Activated CD4-positive, alpha-beta T cell treated with anti-CD3 and anti-CD28 coated beads, Interleukin-2, amount 50 U/mL, for 4 hours (primary cell): ENCODE measurements at places on chromosomes 7 and 10.

DNA sequence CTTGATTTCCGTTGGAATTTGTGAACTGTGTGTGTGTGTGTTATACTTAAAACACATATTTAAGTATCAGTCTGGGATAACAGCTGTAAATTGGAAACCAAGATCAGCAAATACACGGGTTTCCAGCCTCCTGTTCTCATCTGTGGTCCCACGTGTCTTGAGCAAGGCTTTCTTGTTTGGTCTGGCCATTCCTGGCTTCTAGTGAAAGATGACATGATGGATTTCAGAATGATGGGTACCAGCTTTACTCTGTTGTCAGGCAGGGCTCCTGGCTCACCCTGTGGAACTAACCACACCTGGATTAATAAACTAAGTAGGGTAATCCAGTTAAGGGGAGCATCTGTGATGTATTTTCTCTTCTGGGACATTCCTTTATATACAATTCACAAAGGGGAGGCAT is 346.2 kb upstream of the AOAH start:
- DNase-seq = no peak

- no peak for DNase-seq
These were observed 468.1 kb upstream of the NRP1 start for GRCh38 chr10:33802566-33802965.

DNA sequence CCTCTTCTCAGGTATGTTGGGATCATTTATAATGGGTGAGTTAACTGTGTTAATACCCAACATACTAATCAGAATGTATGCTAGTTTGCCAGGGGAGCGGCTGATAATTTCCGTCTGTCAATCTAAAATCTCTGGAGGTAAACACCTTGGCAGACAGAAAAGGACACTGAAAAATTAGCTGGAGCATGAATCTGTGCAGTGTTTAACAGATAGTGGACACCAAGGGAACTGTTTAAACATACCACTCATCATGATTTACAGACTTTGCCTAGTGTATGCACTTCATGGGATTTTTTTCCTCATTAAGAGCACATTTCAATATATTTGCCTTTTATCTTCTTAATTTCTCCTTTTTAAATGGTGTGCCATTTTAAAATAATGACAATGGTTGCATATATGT is 68.2 kb downstream of the SLC13A1 start:
- no peak for DNase-seq

DNA sequence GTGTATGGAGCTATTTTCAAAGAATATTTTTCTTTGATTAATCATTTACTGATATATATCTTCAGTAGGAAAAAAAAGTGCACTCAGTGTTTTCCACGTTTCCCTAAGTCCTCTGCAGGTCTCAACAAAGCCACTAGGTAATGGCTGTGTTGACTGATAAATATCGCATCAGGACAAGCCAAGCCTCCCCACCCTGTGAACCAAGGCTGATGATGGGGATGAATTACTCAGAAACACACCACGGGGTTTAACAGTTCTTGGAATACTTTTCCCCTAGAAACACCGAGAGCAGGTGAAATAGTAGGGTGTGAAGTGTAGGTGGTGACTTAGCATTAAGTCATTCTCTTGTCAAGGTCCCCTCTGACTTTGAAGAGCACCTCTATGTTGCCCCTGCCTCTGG is 423.5 kb upstream of the IGFBP3 start:
- no peak for DNase-seq

GRCh38 chr10:95445223-95445836 is 115.8 kb downstream of the SORBS1 start:
- no peak for DNase-seq

- no peak for DNase-seq
These were observed 94.0 kb upstream of the PCGF5 start for GRCh38 chr10:91126471-91126870.

DNA sequence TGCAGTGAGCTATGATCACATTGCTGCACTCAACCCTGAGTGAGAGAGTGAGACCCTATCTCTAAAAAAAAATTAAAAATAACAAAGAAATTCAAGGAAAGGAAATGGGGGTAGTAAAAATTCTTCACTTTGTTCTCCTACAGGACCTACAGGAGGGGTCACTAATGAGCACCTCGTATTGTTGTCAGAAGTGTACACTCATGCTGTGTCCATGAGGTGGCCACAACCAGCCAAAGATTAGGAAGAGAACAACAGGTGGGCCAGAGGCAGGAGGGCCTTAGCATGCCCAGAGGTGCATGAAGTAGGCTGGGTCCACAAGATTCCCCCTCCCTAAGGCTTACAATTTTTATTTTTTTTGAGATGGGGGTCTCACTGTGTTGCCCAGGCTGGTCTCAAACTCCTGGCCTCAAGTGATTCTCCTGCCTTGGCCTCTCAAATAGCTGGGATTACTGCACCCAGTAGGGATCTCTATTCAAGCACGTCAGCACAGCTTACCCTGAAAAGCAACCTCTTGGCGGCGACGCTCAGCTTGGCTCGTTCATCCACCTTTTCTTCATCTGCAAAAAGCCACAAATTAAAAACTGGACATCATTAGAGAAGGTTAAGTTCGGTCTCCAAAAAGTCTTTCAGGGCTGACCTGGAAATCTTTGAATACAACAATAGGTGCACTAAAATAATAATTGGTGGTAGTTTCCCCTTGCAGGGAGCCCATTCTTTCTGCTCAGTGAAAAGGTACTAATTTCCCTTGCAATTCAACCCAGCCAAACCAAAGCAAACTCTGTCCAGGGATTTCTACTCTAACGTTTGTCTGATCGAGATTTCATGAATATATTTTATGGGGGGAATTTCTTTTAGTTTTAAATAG is 104.4 kb downstream of the SVIL start:
- DNase-seq = no peak

DNA sequence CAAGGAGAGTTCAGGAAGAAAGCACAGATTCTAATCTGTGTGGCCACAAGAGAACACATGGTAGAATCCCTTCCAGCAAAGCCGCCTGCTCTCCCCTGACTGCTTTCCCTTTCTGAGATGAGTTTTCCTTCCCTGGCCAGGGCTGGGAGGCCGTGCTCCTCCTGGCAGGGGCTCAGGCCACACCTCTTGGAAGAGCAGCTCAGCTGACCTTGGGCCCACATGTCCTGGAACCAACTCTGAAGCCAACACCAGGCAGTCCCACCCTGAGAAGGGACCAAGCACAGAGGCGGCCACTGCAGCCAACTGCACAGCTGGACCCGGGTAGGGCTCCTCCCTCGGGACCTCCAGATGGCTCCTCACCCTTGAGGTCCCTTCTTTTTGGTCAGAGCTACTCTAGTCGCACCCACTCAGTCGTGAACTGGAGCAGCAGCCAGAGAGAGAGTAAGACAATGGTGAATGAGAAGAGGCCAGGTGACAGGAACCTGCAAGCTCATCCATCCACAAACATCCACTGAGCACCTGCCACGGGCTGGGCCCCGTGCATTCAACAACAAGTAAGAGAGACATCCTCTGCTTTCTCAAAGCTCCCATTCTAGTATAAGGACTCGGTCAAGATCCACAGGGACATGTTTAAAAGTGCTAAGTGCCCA is 40.3 kb downstream of the FAM53B start:
- DNase-seq = no peak

GRCh38 chr7:98312201-98312600 is 30.7 kb downstream of the BRI3 start:
- DNase-seq = no peak

DNA sequence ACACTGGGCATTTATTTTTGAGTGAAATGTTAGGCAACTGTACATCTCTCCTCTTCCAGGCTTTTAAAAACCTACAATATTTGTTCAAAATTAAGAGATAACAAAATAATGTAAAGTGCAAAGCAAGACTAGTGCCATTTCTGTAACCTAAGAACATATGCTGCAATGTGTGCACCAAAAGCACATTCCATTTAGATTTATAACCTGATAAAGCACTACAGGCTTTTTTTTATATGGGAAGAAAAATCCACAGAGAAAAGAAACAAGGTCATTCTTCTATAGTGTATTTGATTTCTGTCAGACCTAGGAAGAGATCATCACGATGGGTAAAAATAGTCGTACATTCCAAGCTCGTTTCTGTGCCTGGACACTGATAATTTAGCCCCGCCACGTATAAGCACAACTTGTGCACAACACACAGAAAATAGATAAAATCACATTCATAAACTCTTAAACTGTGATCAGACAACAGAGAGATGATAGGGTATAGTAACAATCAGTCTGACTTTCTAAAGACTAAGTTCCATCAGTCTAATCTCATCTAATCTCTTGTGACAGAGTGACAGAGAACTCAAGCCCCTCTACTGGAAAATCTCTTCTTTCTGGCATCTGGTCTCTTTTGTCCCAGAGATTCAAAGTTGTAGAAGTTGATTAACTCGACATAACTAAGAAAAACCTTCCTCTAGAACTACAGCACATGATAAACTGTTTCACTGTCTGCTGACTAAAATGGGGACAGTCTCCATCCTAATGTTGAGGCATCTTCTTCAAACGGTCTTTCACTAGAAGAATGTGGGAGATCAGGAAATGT is 6.7 kb downstream of the LAMB1 start:
- DNase-seq = no peak

- DNase-seq = no peak
These were observed 86.2 kb upstream of the ANLN start for GRCh38 chr7:36303202-36304098.

DNA sequence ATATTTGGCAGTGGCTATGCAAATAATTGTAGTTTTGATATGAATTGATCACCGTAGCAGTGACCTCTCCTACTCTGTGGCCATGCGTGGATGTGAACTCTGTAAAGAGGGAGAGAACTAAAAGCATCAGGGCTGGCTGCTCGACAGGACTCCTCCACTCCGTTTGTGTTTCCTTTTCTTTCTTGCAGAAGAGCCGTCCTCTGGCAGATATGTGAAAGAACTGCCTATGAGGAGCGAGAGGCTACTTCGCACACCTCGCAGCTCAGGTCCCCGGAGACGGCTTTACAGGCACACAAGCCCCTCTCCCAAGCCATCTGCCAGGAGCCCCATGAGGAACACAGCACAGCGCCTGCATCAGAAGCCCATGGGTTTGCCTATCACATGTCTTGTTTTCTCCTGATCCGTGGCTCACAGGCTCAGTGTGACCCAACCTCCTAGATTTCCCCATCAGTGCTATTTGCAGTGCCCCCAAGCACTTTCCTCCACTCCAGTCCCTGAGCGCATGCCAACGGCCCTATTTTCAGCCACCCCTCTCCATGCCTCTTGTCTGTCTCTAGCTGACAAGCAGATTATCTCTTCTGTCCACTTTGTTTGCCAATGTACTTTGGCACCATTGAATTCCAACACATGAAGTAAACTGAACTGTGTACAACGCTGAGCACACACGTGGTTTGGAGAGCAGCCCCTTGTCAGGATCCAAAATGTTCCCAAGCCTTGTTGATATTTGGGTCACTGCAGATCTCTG is 164.3 kb upstream of the AKR1E2 start:
- DNase-seq = no peak

- no peak for DNase-seq
These were observed 231.6 kb downstream of the TEX36 start for GRCh38 chr10:125451319-125451718.

DNA sequence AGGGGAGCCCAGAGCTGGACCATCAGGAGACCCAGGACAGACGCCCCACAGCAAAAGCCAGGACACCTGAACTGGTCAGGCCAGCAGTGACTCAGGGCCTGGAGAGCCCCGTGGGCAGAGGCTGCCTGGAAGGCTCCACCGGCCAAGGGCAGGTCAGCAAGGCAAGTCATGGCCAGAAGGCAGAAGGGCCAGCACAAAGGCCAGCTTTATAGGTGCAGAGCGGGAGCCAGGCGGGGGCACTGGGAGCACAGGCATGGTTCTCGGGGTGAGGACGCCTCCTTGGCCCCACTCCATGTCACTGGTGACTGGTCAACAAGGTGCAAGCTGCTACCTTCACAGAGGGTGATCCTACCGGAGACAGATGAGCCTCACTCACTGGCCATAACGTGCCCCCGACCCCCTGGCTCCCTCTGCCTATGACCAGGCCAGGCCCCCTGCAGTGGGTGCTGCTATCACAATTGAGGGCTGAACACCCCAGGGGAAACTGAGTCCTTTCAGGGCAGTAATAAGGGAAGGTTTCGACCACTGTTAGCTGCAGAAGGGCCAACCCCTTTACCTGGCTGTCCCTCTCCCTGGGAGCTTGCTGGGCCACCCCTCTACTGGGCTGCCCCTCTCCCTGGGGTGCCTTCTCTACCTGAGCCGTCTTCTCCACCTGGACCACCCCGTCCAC is 317.4 kb downstream of the PTPRN2 start:
- no peak for DNase-seq

- DNase-seq = no peak
These were observed 194.5 kb downstream of the EBF3 start for GRCh38 chr10:129769381-129770116.

DNA sequence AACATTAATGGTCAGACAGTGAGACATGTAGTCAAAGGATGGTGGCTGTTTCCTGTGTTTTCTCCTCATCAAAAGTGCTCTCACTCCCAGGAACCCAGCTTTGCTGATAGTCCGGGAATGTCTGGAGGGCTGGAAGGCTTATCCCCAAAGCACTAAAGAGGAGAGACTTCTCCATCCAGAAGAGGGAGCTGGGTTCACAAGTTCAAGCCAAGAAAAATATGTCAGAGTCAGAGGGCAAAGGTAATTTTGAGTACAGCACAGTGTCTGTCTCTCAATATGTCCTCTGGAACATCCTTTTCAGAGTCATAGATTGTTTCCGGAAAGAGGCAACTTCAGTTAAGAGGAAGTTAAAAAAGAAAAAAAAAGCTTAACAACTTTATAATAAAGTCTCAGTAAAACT is 281.5 kb upstream of the PHYHIPL start:
- no peak for DNase-seq

DNA sequence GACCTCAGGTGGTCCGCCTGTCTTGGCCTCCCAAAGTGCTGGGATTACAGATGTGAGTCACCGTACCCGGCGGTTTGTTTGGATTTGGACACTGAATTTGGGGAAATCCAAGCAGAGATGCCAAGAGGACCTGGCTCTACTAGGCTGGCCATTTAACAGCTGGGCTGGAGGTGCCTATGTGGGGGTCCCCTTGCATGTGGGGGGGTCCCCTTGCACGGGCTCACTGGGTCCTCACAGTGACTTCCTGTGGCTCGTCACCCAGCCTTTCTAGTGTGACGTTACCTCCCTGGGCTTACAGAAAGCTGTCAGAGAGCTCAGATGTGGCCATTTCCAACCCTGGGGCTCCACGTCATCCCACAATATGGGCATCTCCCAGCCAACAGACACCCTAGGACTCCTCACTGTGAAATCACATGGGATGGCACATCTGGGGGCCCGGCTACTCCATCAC is 49.3 kb upstream of the GNA12 start:
- no peak for DNase-seq

- DNase-seq = no peak
These were observed 38.6 kb downstream of the ZNF800 start for GRCh38 chr7:127353897-127354296.

- DNase-seq = no peak
These were observed 23.4 kb downstream of the ARHGEF5 start for GRCh38 chr7:144378651-144379050.

DNA sequence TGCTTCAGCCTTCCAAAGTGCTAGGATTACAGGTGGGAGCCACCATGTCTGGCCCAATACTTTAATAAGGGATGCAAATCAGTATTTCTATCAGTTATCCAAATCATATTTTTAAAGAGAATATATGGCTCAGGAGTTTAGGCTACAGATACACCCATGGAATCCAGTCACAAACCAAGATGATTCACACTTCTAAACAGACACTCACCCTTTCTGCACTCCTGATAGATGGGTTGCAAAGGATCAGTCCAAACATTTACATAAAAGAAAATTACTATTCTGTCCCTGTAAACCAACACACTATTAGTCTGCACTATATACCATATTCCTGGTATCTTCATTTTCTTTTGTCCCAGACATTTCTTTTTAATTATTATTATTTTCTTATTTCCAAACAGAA is 2.2 kb downstream of the MORN4 start:
- DNase-seq = no peak

GRCh38 chr10:124558339-124559321 is 97.0 kb downstream of the LHPP start:
- DNase-seq = no peak

- DNase-seq = no peak
These were observed 82.9 kb downstream of the CFTR start for GRCh38 chr7:117562759-117563158.
